Left renal cortex interstitium (tissue), 4 donors: ENCODE measurements at places on chromosomes 13 and 19.

- DNase-seq, result no peak
These were observed 5.3 kb upstream of the EPSTI1 start for GRCh38 chr13:42997381-42997780.

DNA sequence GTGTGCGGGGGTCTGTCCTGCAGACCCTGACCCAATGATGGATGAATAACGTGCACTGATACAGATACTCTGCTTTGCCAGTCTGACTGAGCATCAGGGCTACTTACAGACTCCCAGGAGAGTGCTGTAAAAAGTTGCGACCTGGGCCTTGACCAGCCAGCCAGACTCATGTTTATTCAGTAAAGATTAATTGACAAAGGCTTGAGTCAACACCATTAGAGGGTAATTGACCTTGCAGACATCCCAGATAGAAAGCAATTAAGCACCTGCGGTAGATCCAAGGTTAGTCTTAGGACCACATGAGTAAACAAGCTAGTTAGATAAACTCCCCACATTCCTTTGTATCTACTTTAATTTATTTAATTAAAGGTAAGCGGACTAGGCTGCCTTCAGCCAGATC lies 10.4 kb downstream of the NUDT19 start:
- no peak for DNase-seq

DNA sequence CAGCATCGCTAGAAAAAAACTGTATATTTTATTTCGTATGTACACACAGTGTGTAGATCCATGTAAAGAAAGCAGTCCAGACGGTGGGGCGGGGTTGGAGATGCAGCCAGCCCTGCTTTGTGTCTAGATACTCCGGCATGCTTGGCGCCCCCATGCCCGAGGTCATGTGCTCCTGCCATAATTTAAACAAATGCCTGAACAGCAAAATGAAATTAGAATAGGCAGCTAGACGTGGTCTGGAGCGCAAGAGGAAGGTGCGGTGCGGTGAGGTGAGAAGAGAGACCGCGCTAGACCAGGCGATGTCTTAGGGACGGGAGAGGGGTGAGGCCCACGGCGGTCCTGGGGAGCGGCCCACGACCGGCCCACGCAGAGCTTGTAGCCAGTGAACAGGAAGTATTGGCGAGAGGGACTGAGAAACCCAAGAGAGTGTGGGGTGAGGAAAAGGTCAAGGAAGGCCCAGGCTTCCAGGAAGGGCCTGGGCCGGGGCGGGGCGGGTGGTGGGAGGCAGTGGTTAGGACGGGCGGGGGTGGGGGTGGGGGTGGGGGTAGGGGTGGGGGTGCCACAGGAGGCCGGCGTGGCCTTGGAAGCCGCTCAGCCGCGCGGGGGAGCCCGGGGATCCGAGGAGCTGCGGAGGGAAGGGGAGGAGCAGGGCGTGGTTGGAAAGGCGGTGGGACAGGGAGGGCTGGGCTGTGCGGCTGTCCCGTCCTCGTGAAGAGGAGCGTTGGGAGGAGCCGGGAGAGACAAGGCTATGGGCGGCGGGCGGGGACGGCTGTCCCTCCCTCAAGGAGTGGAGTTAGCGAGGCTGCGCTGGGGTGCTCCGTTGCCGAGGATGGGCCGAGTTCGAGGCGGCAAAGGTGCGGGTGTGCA lies 254.7 kb upstream of the SGCG start:
- DNase-seq, result peak; percentile 71

- DNase-seq, result no peak
These were observed 796.3 kb upstream of the SLC10A2 start for GRCh38 chr13:103862525-103862924.

DNA sequence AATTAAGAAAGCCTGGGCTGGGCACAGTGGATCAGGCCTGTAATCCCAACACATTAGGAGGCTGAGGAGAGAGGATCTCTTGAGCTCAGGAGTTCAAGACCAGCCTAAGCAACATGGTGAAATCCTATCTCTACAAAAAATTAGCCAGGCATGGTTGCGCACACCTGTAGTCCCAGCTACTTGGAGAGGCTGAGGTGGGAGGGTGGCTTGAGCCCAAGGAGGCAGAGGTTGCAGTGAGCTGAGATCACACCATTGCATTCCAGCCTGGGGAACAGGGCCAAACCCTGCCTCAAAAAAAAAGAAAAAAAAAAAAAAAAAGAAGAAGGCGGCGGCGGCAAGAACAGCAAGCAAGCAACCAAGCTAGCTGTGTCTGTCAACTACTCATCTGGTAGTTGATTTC lies 26.7 kb downstream of the TSC22D1 start:
- DNase-seq, result no peak

DNA sequence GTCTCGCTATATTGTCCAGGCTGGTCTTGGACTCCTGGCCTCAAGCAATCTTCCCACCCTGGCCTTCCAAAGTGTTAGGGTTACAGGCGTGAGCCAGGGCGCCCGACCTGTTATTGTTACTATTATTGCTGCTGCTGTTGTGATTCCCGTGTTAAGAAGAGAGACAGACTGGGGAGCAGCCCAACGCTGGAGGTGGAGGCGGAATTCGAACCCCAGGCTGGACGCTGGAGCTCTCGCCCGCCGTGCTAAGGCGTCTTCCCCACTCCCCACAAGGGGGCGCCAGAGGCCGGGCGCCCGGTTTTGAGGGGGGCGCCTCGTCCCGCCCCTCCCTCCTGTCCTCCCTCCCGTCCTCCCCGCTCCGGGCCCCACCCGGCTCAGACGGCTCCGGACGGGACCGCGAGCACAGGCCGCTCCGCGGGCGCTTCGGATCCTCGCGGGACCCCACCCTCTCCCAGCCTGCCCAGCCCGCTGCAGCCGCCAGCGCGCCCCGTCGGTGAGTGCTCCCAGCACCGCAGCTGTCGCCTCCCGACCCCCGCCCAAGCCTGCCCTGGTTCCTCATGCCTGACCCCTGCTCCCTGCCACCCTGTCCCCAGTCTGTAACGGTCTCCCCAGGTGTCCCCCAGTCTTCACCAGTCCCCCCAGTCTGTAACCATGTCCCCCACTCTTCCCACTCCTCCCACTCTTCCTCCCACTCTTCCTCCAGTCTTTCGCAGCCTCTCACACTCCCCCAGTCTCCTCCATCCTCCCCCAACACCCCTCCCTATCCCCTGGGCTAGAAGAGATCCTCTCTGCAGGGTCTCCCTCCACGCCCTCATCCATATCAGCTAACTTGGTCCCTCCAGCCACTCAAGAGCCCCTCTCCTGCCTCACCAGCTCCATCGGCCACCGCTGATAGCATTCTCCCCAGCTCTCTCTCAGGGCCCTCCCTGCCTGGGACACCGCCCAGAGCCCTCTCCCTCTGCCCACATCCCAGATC lies at the start of gene EHD2:
Gene EHD2, plus strand, starts transcription at position 377 of the 976 bp plus-strand sequence. CDS start 3,191 bp downstream, outside the sequence.
- no peak for DNase-seq

GRCh38 chr19:18208098-18208951 lies 4.5 kb upstream of the RAB3A start:
- DNase-seq, result no peak

DNA sequence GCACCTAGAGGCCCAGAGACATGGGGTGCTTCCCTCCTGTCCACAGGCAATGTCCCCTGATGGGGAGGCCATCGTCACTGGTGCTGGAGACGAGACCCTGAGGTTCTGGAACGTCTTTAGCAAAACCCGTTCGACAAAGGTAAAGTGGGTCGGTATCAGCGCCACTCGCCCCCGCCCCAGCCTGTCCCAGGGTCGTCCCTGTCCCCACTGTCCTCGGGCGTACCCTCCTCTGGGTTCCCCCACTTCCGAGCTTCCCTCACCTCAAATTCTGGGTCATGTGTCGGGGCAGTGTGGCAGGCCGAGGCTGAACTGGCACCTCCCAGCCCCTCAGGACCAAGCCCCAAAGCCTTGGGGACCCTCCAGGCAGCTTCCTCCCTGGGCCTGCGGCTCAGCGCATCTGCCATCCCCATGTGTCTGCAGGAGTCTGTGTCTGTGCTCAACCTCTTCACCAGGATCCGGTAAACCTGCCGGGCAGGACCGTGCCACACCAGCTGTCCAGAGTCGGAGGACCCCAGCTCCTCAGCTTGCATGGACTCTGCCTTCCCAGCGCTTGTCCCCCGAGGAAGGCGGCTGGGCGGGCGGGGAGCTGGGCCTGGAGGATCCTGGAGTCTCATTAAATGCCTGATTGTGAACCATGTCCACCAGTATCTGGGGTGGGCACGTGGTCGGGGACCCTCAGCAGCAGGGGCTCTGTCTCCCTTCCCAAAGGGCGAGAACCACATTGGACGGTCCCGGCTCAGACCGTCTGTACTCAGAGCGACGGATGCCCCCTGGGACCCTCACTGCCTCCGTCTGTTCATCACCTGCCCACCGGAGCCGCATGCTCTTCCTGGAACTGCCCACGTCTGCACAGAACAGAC lies 4.4 kb upstream of the TEKTIP1 start:
- DNase-seq, result no peak

GRCh38 chr19:10769533-10770491 lies 51.9 kb downstream of the DNM2 start:
- DNase-seq, result no peak

GRCh38 chr13:73061473-73061872 lies 2.7 kb downstream of the KLF5 start:
- DNase-seq, result no peak

DNA sequence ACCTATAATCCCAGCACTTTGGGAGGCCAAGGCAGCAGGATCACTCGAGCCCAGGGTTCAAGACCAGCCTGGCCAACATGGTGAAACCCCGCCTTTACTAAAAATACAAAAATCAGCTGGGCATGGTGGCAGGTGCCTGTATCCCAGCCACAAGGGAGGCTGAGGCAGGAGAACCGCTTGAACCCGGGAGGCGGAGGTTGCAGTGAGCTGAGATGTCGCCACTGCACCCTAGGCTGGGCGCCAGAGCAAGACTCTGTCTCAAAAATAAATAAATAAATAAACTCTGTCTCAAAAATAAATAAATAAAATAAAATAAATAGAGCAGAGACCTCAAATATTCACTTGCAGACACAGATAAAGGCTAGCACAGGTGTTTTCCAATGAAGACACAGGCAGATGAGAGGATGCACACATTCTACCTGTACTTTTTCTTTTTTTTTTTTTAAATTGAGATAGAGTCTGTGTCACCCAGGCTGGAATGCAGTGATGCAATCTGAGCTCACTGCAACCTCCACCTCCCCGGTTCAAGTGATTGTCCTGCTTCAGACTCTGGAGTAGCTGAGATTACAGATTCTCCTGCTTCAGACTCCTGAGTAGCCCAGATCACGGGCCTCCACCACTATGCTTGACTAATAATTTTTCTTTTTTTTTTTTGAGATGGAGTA lies 2.7 kb upstream of the RPS16 start:
- DNase-seq, result no peak

DNA sequence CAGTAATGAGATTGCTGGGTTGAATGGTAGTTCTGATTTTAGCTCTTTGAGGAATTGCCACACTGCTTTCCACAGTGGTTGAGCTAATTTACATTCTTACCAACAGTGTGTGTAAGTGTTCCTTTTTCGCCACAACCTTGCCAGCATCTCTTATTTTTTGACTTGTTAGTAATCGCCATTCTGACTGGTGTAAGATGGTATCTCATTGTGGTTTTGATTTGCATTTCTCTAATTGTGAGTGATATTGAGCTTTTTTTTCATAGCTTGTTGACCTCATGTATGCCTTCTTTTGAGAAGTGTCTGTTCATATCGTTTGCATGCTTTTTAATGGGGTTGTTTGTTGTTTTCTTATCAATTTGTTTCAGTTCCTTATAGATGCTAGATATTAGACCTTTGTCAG lies 245.0 kb downstream of the MTUS2 start:
- DNase-seq, result no peak

DNA sequence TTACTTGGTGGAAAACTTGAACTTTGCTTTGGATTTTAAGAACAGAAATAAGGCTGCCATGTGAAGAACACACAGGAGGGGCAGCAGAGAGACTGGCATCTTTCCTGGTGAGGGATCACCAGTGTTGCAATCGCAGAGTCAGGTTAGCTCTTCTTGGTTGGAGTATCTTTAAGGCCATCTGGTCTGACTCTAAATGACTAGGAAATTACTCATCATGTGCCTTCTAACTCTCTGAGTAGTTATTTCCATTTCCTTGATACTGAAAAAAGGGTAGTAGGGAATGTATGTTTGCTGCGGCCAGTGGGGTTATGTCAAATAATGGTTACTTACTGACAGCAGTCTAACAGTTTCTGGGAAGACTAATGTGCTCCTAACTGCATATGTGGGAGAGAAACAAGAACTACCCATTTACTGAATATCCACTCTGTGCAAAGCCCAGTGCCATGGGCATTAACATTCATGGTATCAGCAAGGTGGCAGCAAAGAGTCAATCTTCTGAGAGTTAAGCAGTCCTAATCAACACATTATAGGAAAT lies 122.1 kb downstream of the COG6 start:
- DNase-seq, result no peak
